ENCODE measurements at places on chromosomes 12 and 14.

- no peak for DNase-seq
Measured at GRCh38 chr12:130973109-130973508, 19.4 kb downstream of the ADGRD1 start.

DNA sequence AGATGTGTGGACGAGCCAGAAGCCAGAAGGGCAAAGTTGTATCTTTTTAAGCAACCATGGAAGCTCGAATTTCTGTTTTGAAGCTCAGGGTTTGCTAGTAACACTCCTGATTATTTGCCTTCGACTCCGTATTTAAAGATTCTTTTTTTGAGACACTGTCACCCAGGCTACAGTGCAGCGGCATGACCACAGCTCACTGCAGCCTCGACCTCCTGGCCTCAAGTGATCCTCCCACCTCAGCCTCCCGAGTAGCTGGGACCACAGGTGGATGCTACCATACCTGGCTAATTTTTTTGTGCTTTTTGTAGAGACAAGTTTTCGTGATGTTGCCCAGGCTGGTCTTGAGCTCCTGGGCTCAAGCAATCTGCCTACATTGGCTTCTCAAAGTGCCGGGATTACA is 18.7 kb upstream of the OASL start:
- DNase-seq: no peak

GRCh38 chr14:98704441-98704840 is 567.6 kb downstream of the BCL11B start:
- no peak for DNase-seq

DNA sequence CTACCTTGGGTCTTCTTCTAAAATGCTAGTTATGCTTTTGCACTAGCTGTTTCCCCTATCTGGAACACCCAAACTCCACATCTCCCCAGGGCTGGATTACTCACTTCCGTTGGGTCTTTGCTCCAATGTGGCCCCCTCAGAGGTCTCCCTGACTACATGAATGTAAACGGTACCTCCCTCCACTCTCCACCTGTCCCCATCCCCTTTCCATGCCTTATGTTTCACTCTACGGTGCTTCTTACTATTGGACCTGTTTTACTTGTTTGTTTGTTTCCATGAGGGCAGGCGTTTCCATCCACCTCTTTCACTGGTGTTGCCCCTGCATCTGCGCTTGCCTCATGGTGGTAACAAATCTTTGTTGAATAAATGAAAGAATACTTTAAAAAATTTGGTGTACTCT is 256.4 kb downstream of the SNAPC1 start:
- DNase-seq: no peak

DNA sequence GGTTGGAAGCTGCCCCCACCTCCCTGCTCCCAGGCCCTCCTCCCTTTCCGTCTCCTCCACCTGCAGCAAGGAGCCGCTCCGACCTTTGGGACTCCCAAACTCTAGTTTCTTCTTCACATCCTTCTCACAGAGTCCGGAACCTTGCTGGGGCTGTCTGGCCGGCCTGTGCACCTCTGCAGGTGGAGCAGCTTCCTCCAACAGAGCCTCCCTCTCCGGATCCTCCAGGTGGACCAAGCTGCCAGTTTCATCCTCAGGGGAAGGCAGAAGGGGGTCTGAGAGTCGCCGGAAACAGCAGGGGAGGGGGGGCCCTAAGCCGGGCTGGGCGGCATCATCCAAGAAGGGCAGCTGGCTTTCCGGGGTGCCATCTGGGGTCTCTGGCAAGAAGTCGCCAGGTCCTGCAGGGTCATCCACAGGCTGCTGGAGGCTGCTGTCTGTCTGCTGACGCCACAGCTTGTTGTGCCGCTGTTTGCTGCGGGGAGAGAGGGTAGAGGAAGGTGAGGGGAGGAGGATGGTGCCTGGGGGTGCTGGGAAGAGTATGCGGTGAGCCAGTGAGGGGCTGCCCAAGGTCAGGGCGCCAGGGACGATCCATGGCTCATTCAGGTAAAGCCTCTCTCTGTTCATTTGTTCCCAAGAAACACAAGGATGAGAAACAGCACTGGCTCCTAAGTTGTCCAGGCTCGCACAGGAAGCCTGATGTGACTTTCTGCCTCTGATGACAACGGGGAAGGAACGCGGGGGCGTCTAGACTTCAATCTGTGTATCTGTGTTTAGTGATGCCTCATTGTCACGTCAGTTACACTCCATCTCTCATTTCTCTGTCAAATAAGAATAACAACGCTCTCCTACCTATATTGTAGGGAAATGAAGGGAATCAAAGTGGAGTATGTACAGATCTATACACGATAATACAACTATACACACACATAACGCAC is 61.3 kb upstream of the CORO1C start:
- no peak for DNase-seq

Measured in RWPE1 (cell line).